Karpas-422 (cell line): ENCODE measurements at places on chromosomes 3 and 15.

DNA sequence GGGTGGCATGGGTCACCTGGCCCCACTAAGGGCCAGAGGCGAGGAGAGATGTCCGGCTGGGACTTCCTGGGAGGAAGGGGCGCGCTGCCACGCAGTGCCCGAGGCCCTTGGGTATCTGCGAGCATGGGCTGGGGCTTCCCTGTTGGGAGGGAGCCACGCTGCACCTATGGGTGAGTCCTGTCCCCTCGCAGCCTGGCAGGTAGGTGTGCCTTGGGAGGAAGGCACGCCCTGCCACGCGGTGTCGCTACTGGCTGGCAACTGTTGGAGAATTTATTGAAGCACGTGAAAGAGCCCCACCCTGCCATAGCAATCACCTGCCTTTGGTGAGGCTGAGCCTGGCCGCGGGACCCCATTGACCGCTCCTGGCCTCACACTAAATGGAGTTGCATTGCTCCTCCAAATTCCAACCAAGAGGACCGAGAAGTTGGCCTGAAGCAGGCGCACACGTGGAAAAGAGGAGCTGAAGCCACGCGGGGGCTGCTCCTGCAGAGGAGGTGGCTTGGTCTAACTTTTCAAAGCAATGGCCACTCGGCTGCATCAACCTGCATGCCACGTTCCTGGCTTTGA, 134.2 kb downstream of the TJP1 start:
- DNase-seq, result no peak
- no peaks in the 10 kb centered on the region for H3K27me3 ChIP-seq
- H3K4me1 ChIP-seq, result no peaks in the 10 kb centered on the region
- no peaks in the 10 kb centered on the region for H3K36me3 ChIP-seq
- H3K4me3 ChIP-seq, result no peak overlapping the region

DNA sequence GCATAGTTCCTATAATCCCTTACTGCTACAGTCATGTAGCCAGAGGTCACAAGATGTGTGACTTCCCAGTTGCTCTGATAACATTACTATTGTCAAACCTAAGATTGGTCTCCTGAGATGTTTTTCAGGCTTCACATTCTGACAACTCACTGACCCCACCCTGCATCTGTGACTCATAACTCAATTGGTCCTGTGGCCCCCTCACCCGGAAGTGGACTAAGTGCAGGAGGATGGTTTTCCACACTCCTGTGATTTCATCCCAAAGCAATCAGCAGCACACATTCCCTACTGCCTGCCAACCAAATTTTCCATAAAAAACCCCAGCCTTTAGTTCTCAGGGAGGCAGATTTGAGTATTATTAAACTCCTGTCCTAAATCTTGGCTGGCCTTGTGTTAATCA, 564.9 kb upstream of the ZNF385D start:
- no peaks in the 10 kb centered on the region for H3K4me1 ChIP-seq
- H3K36me3 ChIP-seq, result no peaks in the 10 kb centered on the region
- no peak overlapping the region for H3K27ac ChIP-seq
- H3K4me3 ChIP-seq, result no peak overlapping the region

DNA sequence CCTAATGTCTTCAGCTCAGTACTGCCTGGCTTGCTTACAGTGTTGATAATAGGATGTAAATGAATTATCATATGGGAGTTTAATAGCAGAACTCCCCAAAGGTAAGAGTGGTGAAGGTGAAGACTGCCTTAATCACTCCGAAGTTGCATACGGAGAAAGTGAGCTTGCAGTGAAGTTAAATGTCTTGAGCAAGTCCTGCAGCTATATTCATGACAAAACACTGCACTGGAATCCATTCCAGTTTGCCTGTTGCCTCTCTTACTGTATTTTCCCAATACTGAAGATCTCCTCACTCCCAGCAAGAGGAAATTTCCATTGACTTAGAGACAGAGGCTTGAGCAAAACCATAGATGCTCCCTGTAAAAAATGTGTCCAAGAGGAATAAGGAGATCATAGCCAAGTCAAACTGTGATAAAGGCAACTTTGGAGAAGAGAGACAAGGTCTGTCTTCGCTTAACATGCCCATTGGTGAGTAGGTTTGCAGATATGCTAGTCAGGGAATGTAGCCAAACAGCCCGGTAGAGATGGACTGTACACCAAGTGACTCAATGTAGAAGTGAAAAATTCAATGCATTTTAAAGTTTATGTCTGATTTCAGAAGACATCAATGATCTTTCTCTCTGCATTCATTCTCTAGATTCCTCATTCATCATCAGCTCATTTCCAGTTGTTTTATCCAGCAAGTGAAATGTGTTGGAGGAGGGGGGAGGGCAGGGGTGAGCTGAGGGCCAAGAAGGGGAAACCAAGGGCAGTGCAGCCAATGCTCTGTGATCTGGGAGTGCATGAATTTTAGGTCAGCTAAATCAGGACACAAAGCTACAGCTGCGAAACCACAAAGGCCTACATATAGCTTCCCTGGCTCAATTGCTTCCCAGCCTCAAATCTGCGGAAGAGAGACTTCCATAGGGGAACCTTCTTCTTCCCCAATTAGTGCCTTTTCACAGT, 667.1 kb upstream of the NR2F2 start:
- H3K4me1 ChIP-seq, result no peaks in the 10 kb centered on the region
- H3K36me3 ChIP-seq, result no peaks in the 10 kb centered on the region
- no peak overlapping the region for H3K4me3 ChIP-seq
- no peak overlapping the region for H3K27ac ChIP-seq
- no peaks in the 10 kb centered on the region for H3K27me3 ChIP-seq
- DNase-seq, result no peak

- H3K36me3 ChIP-seq, result no peaks in the 10 kb centered on the region
- no peaks in the 10 kb centered on the region for H3K27me3 ChIP-seq
- H3K4me3 ChIP-seq, result no peak overlapping the region
- no peaks in the 10 kb centered on the region for H3K4me1 ChIP-seq
Observed at GRCh38 chr3:56862352-56863062, 60.8 kb upstream of the ARHGEF3 start.

GRCh38 chr3:76470285-76470684, 569.6 kb upstream of the ROBO2 start:
- no peak for DNase-seq
- H3K36me3 ChIP-seq, result no peaks in the 10 kb centered on the region
- no peak overlapping the region for H3K27ac ChIP-seq
- no peak overlapping the region for H3K4me3 ChIP-seq
- H3K27me3 ChIP-seq, result no peaks in the 10 kb centered on the region

DNA sequence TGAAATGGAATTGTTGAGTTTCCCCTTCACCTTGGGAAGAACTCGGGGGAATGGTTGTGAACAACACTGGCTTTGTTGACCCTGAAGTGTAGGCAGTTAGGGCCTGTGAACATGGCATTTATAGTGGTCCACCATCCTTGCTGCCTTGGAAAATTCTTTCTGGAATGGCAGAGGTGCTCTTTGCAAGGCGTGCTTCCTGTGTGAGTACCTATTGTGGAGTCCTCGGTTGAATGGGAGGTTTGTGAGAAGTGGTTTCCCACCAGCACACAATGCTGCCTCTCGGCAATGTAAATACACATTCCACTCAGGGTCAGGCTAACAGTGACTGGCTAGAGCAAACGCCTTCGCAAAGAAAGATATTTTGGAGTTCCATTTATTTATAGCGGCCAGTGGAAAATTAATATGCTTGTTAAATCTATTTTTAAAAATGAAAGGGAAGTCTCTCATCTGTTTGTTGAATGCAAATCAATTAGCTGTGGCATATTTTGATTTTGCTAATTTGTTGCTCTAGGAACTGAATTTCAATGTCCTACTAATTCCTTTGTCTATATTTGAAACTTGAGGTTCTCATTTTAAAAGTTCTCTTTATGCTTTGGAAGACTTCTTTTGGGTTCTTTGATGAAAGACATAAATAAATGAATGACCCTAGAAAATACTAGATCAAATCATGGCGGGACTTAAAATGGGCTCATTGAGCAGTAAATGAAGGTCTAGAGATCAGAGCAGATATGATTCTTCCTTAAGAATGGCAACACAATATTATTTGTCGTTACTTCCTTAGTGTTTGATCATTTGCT, 59.5 kb downstream of the FNDC3B start:
- H3K4me3 ChIP-seq, result no peak overlapping the region
- H3K27ac ChIP-seq, result no peak overlapping the region
- H3K27me3 ChIP-seq, result no peaks in the 10 kb centered on the region
- DNase-seq, result no peak
- H3K4me1 ChIP-seq, result no peaks in the 10 kb centered on the region

GRCh38 chr3:140767566-140767965, 89.7 kb downstream of the TRIM42 start:
- H3K4me3 ChIP-seq, result no peak overlapping the region
- H3K27ac ChIP-seq, result no peak overlapping the region
- H3K27me3 ChIP-seq, result no peaks in the 10 kb centered on the region
- H3K4me1 ChIP-seq, result no peaks in the 10 kb centered on the region

DNA sequence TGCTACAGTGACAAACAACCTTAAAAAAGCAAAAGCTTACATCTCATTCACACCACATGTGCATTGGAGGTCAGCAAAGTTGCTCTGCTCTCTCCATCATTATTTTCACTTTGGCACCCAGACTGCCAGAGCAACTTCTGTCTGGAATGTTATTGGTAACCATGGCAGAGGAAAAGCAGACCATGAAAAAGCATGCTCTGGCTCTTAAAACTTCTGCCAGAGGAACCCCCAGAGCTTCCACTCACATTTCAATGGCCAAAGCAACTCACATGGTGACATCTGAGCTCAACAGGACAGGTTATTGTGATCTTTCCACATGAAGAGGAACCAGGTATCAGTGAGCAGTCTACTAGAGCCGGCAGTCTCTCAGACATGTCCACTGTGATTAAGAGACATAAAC, 21.9 kb upstream of the FRMD5 start:
- no peaks in the 10 kb centered on the region for H3K27me3 ChIP-seq
- no peaks in the 10 kb centered on the region for H3K36me3 ChIP-seq
- DNase-seq, result peak; percentile 31
- H3K4me3 ChIP-seq, result no peak overlapping the region
- H3K4me1 ChIP-seq, result peaks cover 4% of the 10 kb centered on the region
- H3K27ac ChIP-seq, result no peak overlapping the region
